ENCODE measurements at places on chromosomes 2 and 18. TPM values are rescaled to one million over a fixed set of nuclear protein-coding genes. Genes with fewer than 3 reads are reported as not detected.
A peak's percentile ranks its signal among the peaks of the same experiment; 100 is the strongest.

GRCh38 chr2:60556576-60557485 lies 3.4 kb upstream of the BCL11A start:
- H3K4me3 ChIP-seq: peak overlapping the region; percentile 38
- H3K27ac ChIP-seq: peak overlapping the region; percentile 92
- DNase-seq: peak; percentile 66

- no peaks in the 10 kb centered on the region for H3K4me1 ChIP-seq
- H3K4me3 ChIP-seq: no peak overlapping the region
- H3K27ac ChIP-seq: no peak overlapping the region
- DNase-seq: no peak
- H3K36me3 ChIP-seq: no peaks in the 10 kb centered on the region
- H3K27me3 ChIP-seq: no peaks in the 10 kb centered on the region
Observed at GRCh38 chr2:156619021-156619539, 182.9 kb downstream of the GPD2 start.

GRCh38 chr2:68918497-68918896 lies 34.2 kb downstream of the GKN2 start:
- no peaks in the 10 kb centered on the region for H3K36me3 ChIP-seq
- H3K4me3 ChIP-seq: no peak overlapping the region
- no peak for DNase-seq
- H3K4me1 ChIP-seq: peaks cover 8% of the 10 kb centered on the region
- H3K27ac ChIP-seq: no peak overlapping the region
- no peaks in the 10 kb centered on the region for H3K27me3 ChIP-seq

- H3K27ac ChIP-seq: no peak overlapping the region
- peak overlapping the region; percentile 34 for H3K4me3 ChIP-seq
- DNase-seq: no peak
- H3K36me3 ChIP-seq: no peaks in the 10 kb centered on the region
Observed at GRCh38 chr2:160993654-160994061, 166.6 kb upstream of the TANK start.

DNA sequence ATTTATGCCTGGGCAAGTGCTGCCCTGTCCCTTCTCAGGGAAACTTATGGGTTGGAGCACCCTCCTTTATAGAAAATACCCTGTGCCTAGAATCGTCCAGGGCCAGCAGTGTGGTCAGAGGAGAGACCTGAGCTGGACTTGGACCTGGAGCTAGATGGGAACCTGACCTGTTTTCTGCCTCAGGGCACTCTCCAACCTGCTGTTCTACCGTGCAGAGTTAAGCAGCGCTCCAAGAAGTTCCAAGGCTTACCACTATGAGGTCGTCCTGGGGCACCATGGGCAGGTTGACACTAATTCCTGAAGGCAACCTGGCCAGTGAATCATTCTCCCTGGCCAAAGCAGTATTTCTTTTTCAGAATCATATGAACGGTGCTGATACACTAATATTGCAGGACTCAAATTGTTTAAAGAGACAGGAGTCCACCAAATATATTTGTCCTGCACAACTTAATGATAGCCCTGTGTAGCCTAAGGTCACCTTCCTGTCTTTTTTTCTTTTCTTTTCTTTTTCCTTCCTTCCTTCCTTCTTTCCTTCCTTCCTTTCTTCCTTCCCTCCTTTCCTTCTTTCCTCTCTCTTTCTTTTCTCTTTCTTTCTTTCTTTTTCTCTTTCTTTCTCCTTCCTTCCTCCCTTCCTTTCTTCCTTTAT lies 455.4 kb upstream of the HNMT start:
- H3K4me3 ChIP-seq: no peak overlapping the region
- H3K36me3 ChIP-seq: no peaks in the 10 kb centered on the region
- no peak for DNase-seq
- no peaks in the 10 kb centered on the region for H3K27me3 ChIP-seq

DNA sequence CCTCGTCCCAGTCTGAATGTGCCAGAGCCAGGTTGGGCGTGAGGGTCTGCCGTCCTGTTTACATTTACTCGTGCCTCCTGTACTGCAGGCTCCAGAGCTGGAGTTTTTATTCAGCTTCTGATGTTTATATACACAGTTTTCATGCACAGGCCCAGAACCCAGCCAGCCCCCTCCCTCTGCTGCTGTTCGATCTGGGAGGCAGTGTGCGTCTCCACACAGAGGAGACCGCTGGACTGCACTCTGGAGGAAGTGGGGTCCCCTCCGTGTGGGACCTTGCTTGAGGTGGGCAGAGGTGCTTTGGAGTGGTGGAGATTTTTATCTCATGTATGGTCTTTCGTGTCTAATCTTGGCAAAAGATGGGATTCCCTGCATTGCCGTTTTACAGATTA lies 90.6 kb downstream of the GLI2 start:
- peak overlapping the region; percentile 79 for H3K27ac ChIP-seq
- no peak overlapping the region for H3K4me3 ChIP-seq
- no peaks in the 10 kb centered on the region for H3K27me3 ChIP-seq
- H3K4me1 ChIP-seq: no peaks in the 10 kb centered on the region
- no peaks in the 10 kb centered on the region for H3K36me3 ChIP-seq

- peaks cover 6% of the 10 kb centered on the region for H3K36me3 ChIP-seq
- H3K4me1 ChIP-seq: no peaks in the 10 kb centered on the region
- no peaks in the 10 kb centered on the region for H3K27me3 ChIP-seq
- H3K27ac ChIP-seq: no peak overlapping the region
- no peak for DNase-seq
Observed at GRCh38 chr2:95380731-95381130, 21.8 kb upstream of the FAHD2A start.

GRCh38 chr2:236656166-236656565 lies 86.5 kb downstream of the ACKR3 start:
- no peaks in the 10 kb centered on the region for H3K4me1 ChIP-seq
- no peaks in the 10 kb centered on the region for H3K27me3 ChIP-seq
- no peak overlapping the region for H3K27ac ChIP-seq
- no peak for DNase-seq

- H3K27ac ChIP-seq: no peak overlapping the region
- peaks cover 9% of the 10 kb centered on the region for H3K4me1 ChIP-seq
- no peaks in the 10 kb centered on the region for H3K27me3 ChIP-seq
- DNase-seq: peak; percentile 32
- H3K4me3 ChIP-seq: no peak overlapping the region
Observed at GRCh38 chr2:95354925-95355324, 47.6 kb upstream of the FAHD2A start.

- no peak for DNase-seq
- H3K27me3 ChIP-seq: no peaks in the 10 kb centered on the region
- peaks cover 32% of the 10 kb centered on the region for H3K4me1 ChIP-seq
- H3K4me3 ChIP-seq: no peak overlapping the region
- no peak overlapping the region for H3K27ac ChIP-seq
- no peaks in the 10 kb centered on the region for H3K36me3 ChIP-seq
Observed at GRCh38 chr18:13233787-13234783, 15.5 kb downstream of the LDLRAD4 start.

UPP2 gene
- total RNA-seq: not detected

SPATA3 gene
- not detected for total RNA-seq

MEP1B gene
- total RNA-seq: not detected
